ENCODE measurements at places on chromosomes 3 and 15. TPM values are rescaled to one million over a fixed set of nuclear protein-coding genes. Genes with fewer than 3 reads are reported as not detected.

Gene RHCG
- not detected for total RNA-seq

Gene RYR3
- total RNA-seq = 50.6 TPM

Gene CSPG4
- 71.5 TPM for total RNA-seq

Gene CYFIP1
- total RNA-seq = 49.1 TPM

Gene PP2D1
- total RNA-seq = not detected

Gene RPS17
- 2,242 TPM for total RNA-seq

Gene GOLGB1
- total RNA-seq = 20.4 TPM

Gene ZNF385D
- 9.4 TPM for total RNA-seq

Gene MYEF2
- total RNA-seq = 3.7 TPM

Gene CCDC191
- 1.6 TPM for total RNA-seq

Gene SNX1
- total RNA-seq = 26.6 TPM

Gene PIERCE2
- 0.52 TPM for total RNA-seq

Gene ECE2
- not detected for total RNA-seq

Gene MYRIP
- 1.0 TPM for total RNA-seq

Gene TGM5
- total RNA-seq = not detected

Gene GPR62
- total RNA-seq = 0.52 TPM

Gene ZFYVE19
- total RNA-seq = 19.8 TPM

Gene C2CD4B
- 8.4 TPM for total RNA-seq

Gene UNC13C
- 3.1 TPM for total RNA-seq

Gene RBPMS2
- total RNA-seq = under 0.01 TPM

Gene LIPC
- under 0.01 TPM for total RNA-seq

Gene GHRL
- total RNA-seq = 0.52 TPM

Gene SCAMP5
- total RNA-seq = 1.6 TPM

Gene CD200
- 4.2 TPM for total RNA-seq

Gene GOLGA6L1
- not detected for total RNA-seq

Gene TF
- total RNA-seq = 3.1 TPM

Gene PLAAT1
- total RNA-seq = 14.6 TPM

Gene GOLGA6L4
- total RNA-seq = 0.52 TPM

Gene CHDH
- 0.52 TPM for total RNA-seq

Gene CACNA2D2
- 1.0 TPM for total RNA-seq

Gene RBMS3
- total RNA-seq = 79.9 TPM
